Hematopoietic multipotent progenitor cell treated with erythropoietin and hydrocortisone succinate and interleukin-3 and kit ligand, for 8 days (in vitro differentiated cells): ENCODE measurements at places on chromosomes 11 and 22.

DNA sequence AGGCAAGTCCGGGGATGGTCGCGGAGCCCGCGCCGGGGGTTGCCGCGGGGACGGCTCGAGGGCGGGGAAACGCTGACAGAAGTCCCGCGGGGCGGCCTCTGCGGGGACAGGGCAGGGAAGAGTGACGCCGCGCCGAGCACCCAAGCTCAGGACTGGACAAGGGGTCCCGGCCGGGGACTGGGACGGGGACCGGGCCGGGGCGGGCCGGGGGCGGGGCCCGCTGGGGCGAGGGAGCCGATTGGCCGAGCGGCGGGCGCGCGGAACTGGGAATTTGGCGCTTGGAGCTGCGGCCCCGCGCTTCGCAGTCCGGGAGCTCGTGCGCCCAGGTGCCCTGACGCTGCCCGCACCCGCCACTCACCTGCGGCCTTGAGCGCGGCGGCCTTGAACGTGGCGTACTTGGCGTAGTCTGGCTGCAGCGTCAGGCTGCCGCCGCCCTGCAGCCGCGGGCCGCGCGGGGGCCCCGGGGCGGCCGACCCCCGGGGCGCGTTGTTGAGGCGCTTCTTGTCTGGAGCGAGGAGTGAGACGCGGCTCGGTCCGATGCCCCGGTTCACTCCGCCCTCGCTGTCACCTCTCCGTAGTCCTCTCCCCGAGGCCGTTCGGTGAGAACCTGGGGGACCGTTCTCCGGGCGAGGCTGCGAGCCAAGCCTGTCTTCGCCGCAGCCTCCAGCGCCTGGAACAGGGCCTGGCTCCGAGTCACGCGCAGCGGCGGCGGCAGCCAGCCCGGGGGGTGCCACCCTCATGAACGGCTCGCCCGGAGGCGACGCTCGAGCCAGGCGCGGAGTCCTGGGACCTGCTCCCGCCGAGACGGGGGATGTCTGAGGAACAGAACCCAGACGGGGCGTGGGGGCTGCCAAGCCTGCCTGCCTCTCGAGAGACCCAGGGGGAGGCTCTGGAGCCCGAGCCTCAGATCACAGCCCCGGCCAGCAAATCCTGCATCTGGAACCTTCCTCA is 4.5 kb downstream of the SHISA8 start:
- peak; percentile 40 for DNase-seq

DNA sequence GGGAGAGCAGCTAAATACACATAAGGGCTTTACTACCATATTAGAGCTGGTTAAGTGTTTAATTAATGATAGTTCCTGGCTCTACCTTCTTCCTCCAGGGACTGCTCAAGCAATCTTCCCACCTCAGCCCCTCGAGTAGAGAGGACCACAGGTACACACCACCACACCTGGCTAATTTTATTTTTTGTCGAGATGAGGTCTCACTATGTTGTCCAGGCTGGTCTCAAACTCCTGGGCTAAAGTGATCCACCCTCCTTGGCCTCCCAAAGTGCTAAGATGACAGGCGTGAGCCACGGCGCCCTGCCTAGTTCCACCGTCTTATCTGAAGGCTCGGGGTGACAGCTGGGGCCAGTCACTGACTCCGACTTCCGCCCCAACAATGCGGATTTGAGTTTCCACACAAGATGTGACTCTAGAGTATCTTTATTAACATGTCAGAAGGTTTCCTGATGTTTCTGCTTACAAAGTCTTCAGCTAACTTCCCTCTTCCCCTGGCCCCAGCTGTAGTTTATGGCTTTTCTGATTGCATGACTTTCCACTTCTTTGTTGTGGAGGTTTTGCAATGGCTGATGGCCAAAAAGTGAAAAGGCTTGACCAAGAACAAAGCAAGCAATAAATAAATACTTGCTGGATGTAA is 16.8 kb downstream of the TPST2 start:
- peak; percentile 86 for DNase-seq

- peak; percentile 16 for DNase-seq
Observed at GRCh38 chr11:44072757-44073658, 6.9 kb downstream of the ACCS start.

- DNase-seq = no peak
Observed at GRCh38 chr22:27677905-27678458, 123.6 kb downstream of the MN1 start.

GRCh38 chr22:38788021-38788816 is 5.7 kb downstream of the DNAL4 start:
- no peak for DNase-seq

GRCh38 chr11:87778357-87778756 is 396.9 kb downstream of the RAB38 start:
- DNase-seq = no peak

GRCh38 chr11:118427707-118428106 is 8.6 kb upstream of the KMT2A start:
- DNase-seq = no peak

DNA sequence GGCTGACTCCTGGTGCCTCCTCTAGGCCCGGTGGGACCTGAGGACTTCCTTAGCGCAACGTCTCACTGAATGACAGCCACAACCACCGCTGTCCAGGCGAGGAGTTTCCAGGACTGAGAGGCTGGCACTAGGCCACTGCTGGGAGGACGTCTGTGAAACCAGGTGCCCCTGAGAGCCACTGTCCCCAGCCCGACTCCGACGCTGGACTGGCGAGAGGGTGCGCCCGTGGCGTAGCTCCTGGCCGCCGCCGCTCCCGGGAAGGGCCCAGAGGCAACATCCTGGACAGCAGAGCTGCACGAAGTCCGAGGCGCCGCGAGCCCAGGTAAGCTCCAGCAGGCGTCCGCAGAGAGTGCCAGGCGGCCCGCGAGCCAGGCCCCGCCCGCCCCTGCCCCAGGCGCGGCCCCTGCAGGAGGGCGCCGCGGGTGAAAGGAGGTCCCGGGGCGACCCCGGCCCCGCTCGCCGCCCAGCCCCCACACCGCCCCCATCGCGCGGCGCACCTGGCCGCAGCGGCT is 525 bp downstream of the DGCR2 start:
- DNase-seq = peak; percentile 47

- no peak for DNase-seq
Observed at GRCh38 chr11:103450241-103450640, 341.0 kb downstream of the DYNC2H1 start.

DNA sequence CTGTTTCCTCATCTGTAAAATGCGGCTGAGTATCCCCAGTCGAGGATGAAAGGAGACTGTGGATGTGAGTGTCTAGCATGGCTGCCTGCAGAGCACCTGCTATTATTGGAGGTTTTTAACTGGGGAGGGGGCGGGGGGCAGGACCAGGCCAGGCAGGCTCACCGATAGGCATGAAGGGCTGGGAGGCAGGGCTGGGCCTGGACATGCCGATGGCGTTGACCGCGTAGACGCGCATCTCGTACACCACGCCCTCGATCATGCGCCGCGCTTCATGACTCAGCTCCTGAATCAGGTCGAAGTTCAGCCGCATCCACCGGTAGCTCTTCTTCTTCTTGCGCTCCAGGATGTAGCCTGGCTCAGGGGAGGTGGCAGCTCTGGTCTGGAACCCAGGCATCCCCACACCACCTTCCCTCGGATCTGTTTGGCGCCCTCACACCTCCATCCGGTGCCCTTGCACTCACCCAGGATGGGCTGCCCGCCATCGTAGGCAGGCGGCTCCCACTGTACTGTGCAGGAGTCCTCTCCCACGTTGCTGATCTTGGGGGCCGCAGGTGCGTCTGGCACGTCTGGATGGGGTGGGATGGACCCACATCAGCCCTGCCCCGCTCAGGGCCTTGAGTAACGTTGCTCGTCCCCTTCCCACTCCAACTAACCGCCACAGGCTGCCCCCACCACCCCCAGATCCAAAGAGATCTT is 15.1 kb downstream of the MYBPC3 start:
- DNase-seq = no peak

- no peak for DNase-seq
Observed at GRCh38 chr11:134071306-134071705, 2.4 kb downstream of the JAM3 start.

- DNase-seq = no peak
Observed at GRCh38 chr22:42281706-42282251, 11.3 kb upstream of the TCF20 start.

GRCh38 chr22:40426594-40427333 is 56.4 kb downstream of the SGSM3 start:
- DNase-seq = no peak

GRCh38 chr22:19105867-19106802 is 16.1 kb downstream of the DGCR2 start:
- DNase-seq = peak; percentile 47

- DNase-seq = no peak
Observed at GRCh38 chr11:75851203-75851602, 36.2 kb downstream of the UVRAG start.

DNA sequence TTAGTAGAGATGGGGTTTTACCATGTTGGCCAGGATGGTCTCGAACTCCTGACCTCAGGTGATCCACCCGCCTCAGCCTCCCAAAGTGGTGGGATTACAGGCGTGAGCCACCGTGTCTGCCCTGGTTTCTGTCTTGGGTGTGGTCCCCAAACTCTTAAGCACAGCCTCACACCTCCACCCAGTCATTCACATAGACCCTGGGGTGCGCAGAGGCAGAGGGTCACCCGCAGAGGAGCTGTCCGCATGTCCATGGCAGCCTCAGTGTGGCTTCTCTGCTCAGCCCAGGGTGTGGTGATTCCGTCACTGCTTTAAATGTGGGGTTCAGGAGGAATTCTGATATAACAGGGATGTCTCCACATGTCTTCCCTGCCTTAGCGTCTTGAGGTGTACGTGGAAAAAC is 48.5 kb upstream of the PRODH start:
- no peak for DNase-seq

DNA sequence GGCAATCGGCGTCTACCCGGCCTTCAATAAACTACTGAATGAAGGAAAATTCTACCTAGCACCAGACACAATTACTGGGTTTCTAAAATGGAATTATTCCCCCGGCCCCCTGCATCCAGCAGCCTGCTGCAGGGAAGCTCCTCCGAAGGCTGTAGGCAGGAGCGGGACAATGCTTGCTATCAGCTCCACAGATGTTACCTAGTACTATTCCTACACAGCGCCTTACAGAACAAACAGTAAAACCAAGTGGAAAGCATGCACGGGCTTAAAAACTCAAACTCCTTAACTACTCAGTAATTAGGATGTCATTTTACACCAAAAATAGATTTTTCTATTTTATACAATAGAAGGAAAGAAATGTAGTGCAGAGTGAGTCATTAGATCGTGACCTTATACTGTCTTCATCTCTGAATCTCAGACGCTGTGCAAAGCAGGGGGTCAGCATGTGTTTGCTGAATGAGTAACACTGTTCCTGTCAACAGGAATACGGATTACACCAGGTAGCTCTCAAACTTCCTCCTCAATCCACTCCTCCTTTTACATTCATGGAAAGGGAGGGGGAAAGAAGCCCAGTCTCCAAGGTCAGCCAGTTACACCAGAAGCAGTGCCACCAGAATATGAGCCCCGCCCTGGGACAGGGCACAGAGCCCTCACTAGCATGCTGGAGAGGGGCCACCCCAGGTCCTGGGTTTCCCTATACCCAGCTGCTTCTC is 74.9 kb downstream of the PACSIN2 start:
- DNase-seq = no peak

DNA sequence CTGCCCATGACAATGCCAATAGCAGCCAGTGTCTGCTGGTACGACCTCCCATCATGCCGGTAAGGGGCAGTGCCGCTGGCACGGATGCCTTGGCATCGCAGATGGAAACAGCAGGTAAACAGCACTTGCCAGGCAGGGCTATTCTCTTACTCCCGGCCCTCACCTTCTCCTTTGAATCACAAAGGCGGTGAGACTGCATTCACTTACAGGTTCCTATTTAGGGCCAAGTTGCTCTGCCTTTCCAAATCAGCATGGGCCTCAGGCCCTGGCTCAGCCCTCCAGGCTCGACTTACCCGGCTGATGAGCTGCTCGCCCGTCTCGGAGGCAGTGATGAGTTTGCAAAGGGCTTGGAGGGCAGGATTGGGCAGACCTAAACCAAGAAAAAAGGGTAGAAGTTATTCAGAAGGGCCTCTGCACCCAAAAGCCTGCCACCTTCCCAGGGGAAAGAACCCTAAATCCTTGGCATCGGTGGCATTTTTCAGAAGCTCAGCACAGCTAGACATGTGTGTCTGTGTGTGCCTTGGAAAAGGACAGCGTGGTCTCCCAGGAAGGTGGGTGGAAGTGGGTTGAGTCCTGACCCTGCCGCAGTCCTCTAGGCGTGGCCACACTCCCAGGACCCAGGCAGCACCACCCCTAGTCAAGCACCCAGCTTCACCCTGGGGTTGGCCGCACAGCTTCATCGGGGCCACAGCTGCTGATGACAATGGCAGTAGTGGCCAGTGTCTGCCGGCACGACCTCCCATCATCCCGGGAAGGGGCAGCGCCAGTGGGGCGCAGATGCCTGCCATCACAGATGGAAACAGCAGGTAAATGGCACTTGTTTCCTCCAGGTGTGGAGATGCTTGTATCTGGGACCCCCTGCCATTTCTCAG is 73.5 kb upstream of the PITPNB start:
- no peak for DNase-seq

DNA sequence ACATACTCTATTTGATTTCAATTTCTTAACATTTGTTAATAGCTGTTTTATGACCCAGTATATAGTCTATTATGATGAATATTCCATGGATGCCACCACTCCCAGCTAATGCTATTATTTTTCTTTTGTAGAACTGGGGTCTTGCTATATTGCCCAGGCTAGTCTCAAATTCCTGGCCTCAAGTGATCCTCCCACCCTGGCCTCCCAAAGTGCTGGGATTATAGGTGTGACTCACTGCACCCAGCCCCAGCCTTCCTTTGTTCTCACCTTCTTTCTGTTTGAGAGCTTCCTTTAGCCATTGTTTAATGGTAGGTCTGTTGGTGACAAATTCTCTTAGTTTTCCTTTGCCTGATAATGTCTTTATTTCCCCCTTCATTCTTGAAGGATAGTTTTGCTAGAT is 52.9 kb upstream of the AMOTL1 start:
- no peak for DNase-seq

GRCh38 chr22:39907605-39908097 is 6.8 kb downstream of the GRAP2 start:
- DNase-seq = no peak

DNA sequence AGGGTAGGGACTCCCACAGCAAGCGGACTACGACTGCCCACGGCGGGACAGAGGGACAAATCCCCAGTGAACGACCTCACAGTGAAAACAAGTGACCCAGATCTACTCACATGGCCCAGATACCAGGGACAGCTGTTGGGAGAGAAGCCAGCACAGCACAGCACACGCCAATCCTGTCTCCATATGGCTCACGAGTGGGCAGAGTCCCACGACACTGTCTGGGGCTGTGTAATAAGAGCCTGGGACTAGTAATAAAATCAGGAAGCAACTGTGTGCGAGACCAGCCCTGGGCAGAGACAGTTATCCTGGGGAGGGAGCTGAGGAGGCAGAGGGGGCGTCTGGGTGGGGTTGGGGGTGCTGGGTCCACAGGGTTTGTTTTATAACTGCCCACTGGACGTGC is 385.0 kb downstream of the CTTN start:
- no peak for DNase-seq
